Naive thymus-derived CD4-positive, alpha-beta T cell (primary cell): ENCODE measurements at places on chromosomes 1 and 21.
A peak's percentile ranks its signal among the peaks of the same experiment; 100 is the strongest.

DNA sequence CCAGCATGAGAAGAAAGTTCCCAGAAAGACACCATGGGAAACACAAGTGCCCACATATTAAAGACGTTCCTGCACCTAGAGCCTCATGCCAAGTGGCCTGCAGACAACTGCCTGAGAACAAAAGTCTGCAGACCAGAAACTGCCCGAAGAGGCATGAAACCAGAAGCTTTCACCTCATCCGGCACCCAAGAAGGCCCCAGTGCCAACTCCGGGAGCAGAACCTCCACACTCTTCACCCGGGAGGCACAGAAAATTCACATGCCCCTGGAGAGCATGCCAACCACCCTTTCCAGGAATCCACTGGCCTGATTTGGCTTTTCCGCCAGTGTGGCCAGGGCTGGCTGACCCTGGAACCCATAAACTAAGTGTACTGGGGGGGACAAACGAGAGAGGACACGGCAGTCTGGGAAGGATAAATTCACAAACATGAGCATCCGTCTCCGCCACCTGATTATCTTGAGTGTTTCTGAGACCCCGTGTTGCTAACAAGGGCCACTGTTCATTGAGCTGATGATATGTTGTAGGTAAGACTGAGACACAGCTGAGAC, 6.8 kb downstream of the TFF2 start:
- H3K27ac ChIP-seq: no peak overlapping the region
- no peaks in the 10 kb centered on the region for H3K27me3 ChIP-seq
- DNase-seq: no peak
- H3K4me3 ChIP-seq: no peak overlapping the region

DNA sequence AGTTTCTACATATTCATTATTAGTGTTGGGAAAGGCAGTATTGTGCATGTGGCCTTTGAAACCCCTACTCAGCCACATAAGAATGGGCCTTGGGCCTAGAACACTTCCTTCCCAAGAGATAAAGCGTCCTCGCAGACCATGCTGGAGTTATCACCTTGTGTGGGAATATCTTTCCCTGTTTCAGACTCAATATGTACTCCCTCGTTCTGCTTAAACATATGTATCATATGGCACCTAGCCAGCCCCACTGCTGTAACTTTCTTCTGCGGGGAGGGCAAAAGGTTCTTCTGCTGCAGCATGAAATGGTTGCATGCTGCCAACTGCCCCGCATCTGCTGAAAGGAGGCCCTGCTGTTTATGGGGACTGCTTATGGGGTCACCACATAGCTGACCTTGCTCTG, 92.0 kb downstream of the CRB1 start:
- no peaks in the 10 kb centered on the region for H3K36me3 ChIP-seq
- no peak overlapping the region for H3K27ac ChIP-seq
- DNase-seq: no peak
- no peaks in the 10 kb centered on the region for H3K27me3 ChIP-seq
- no peak overlapping the region for H3K4me3 ChIP-seq
- H3K4me1 ChIP-seq: no peaks in the 10 kb centered on the region

DNA sequence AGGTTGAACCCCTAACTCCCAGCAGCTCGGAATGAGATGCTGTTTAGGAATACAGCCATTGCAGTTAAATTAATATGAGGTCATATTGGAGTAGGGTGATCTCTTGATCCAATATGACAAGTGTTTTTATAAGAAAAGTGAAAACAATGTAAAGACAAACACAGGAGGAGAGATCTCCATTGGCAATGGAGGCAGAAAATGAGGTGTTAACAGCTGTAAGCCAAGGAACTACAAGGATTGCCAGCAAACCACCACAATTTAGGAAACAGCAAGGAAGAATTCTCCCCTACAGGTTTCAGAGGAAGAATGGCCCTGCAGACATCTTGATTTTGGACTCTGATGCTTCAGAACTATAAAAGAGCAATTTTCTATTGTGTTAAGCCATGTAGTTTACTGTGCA, 774.3 kb downstream of the MRPL39 start:
- DNase-seq: no peak
- no peaks in the 10 kb centered on the region for H3K27me3 ChIP-seq
- no peaks in the 10 kb centered on the region for H3K4me1 ChIP-seq
- no peaks in the 10 kb centered on the region for H3K36me3 ChIP-seq

GRCh38 chr1:202078241-202078640, 44.5 kb upstream of the GPR37L1 start:
- no peaks in the 10 kb centered on the region for H3K27me3 ChIP-seq
- no peak overlapping the region for H3K27ac ChIP-seq
- no peaks in the 10 kb centered on the region for H3K4me1 ChIP-seq
- no peak overlapping the region for H3K4me3 ChIP-seq

DNA sequence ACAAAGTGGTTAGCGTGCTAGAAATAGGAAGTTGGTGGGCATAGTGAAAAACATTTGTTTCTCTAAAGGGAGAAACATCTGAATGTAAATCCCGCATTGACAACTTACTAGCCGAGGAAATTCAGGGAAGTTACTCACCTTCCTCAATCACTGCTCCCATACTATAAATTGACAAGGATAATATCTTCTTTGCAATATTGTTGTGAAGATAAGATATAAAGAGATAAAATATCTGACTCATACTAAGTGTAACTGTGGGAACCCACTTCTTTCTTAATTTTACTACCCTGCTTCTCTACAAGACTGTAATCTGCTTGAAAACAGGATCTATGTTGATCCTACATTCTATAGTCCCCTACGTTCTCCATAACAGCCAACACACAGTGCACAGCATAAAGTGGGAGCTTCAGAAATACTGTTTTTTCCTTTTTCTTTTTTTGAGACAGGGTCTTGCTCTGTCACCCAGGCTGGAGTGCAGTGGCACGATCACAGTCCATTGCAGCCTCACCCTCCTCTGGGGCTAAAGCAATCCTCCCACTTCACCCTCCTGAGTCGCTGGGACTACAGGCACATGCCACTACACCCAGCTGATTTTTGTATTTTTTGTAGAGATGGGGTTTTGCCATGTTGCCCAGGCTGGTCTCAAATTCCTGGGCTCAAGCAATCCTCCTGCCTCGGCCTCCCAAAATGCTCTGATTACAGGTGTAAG, 57.4 kb upstream of the C1orf21 start:
- H3K27me3 ChIP-seq: no peaks in the 10 kb centered on the region
- H3K4me3 ChIP-seq: no peak overlapping the region
- H3K36me3 ChIP-seq: no peaks in the 10 kb centered on the region
- H3K4me1 ChIP-seq: no peaks in the 10 kb centered on the region
- no peak overlapping the region for H3K27ac ChIP-seq

- H3K4me1 ChIP-seq: no peaks in the 10 kb centered on the region
- no peaks in the 10 kb centered on the region for H3K36me3 ChIP-seq
- H3K4me3 ChIP-seq: no peak overlapping the region
- no peaks in the 10 kb centered on the region for H3K27me3 ChIP-seq
- no peak overlapping the region for H3K27ac ChIP-seq
- no peak for DNase-seq
Measured at GRCh38 chr1:217076902-217077301, 353.7 kb upstream of the ESRRG start.

DNA sequence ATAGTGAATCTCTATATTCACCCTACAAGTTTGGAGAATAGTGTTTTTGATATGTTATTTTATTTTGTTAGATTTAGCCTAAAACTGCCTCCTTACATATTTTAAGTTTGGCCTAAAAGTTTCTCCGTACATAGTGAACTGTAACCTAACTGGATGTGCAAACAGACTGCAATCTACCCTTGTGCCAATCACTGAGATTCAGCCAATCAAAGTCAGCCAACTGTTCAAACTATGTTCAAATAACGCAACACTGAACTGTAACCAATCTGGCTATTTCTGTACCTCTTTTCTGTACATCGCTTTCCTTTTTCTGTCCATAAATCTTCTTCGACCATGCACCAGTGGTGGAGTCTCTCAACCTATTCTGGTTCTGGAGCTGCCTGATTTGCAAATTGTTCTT, 11.8 kb upstream of the DMRTB1 start:
- no peaks in the 10 kb centered on the region for H3K27me3 ChIP-seq
- DNase-seq: no peak
- H3K4me3 ChIP-seq: no peak overlapping the region
- no peaks in the 10 kb centered on the region for H3K36me3 ChIP-seq
- no peak overlapping the region for H3K27ac ChIP-seq
- H3K4me1 ChIP-seq: no peaks in the 10 kb centered on the region

- H3K27me3 ChIP-seq: no peaks in the 10 kb centered on the region
- DNase-seq: no peak
- H3K4me1 ChIP-seq: no peaks in the 10 kb centered on the region
- H3K4me3 ChIP-seq: no peak overlapping the region
- H3K36me3 ChIP-seq: peaks cover 46% of the 10 kb centered on the region
Measured at GRCh38 chr1:203706444-203706843, 58.5 kb upstream of the LAX1 start.

DNA sequence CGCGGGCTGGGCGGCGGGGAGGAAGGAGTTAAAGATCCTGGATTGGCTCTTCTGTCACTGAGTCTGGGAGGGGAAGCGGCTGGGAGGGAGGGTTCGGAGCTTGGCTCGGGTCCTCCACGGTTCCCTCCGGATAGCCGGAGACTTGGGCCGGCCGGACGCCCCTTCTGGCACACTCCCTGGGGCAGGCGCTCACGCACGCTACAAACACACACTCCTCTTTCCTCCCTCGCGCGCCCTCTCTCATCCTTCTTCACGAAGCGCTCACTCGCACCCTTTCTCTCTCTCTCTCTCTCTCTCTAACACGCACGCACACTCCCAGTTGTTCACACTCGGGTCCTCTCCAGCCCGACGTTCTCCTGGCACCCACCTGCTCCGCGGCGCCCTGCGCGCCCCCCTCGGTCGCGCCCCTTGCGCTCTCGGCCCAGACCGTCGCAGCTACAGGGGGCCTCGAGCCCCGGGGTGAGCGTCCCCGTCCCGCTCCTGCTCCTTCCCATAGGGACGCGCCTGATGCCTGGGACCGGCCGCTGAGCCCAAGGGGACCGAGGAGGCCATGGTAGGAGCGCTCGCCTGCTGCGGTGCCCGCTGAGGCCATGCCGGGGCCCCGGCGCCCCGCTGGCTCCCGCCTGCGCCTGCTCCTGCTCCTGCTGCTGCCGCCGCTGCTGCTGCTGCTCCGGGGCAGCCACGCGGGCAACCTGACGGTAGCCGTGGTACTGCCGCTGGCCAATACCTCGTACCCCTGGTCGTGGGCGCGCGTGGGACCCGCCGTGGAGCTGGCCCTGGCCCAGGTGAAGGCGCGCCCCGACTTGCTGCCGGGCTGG, at the start of gene NPR1:
NPR1 (plus strand) TSS at position 170 of the 818 bp plus-strand sequence; CDS start at position 591, 421 bp downstream.
- peak within 1 kb of the TSS; percentile 34 for H3K4me3 ChIP-seq
- no peaks in the 10 kb centered on the region for H3K36me3 ChIP-seq
- peaks cover 8% of the 10 kb centered on the region for H3K4me1 ChIP-seq
- peaks cover 5% of the 10 kb centered on the region for H3K27me3 ChIP-seq
- DNase-seq: no peak
